ENCODE measurements at places on chromosomes 3 and 15. TPM values are rescaled to one million over a fixed set of nuclear protein-coding genes. Genes with fewer than 3 reads are reported as not detected.

GRCh38 chr15:90960298-90961091 is 5.8 kb downstream of the RCCD1 start:
- DNase-seq, result no peak

DNA sequence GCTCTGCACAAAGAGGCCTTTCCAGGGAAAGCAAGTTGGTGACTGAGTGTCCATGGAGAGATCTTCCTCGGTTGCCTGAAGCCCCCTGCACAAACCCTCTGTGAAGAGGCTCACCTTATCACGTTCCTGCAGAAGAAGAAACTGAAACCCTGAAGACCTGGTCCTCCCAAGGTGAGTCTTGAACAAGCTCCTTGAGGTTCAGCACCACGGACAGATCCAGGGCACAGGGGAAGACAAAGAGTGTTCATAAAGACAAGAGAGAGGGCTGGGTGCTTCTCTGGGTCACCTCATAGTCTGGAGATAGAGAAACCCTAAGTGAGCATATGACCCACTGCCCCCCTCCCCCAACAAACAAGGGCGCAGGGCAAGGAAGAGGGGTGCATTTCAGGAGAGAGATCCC is 21.7 kb upstream of the TBC1D21 start:
- no peak for DNase-seq

GRCh38 chr3:171457607-171458061 is 2.6 kb downstream of the TNIK start:
- DNase-seq, result no peak

Gene EEF1AKMT4
- 0.82 TPM for total RNA-seq

DNA sequence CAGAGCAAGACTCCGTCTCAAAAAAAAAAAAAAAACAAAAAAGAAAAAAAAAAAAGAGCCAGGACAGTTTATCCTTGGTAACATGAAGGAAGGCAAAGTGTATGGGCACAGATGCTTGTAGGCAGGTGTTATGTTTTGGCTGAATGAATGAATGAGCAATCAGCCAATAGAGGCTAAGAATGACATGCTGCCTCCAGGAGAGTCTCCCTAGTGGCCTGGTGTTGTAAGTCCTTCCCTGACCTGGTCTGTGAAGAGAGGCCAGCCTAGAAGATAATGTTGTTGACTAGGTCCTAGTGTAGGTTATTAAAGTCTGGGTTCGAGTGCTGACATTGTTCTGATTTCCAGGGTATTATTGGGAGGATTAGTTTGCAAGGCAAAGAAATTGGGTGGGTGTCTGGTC is 24.9 kb downstream of the GYG1 start:
- DNase-seq, result no peak

Gene CCDC9B
- 0.41 TPM for total RNA-seq

Gene GHSR
- total RNA-seq, result 0.82 TPM

GRCh38 chr3:107897471-107898061 is 193.3 kb downstream of the CD47 start:
- no peak for DNase-seq

Gene SCAANT1
- not detected for total RNA-seq

DNA sequence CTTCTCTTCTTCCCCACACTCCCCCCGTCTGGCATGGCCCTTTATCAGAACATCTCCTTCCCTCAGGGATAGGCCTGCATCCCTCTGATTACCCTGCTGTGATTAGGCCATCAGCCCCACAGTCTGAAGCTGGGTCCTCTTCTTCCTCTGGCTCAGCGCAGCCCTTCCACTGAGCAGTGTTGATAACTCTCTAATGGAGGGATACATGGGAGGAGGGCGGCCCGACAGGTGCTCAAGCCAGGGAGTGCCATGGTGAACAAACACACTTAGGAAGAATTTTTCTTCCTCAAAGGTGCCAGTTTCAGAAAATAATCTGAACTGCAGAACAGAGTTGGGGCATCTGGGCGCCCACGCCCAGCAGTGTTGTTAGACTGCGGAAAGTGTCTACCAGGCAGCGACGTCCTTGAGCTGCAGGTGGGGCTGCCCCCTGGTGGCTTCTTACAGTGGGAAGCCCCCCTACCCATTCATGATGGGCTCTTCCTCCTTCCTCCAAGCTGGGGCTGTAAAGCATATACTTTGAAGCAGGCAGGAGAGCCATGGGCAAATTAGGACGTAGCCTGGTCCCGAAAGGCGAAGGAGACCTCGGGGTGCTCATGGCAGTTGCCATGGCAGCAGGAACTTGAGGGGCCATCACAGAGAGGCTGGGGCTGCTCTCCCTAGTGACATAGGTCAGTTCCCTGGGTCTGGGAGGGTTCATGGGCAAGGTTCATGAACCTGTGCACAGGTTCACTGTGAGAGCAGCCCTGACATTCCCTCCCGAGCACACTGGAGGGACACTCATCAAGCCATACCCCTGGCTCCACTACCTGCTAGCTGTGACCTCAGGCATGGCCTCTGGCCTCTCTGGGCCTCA is 33.2 kb upstream of the NR2C2 start:
- DNase-seq, result no peak

- DNase-seq, result peak; percentile 17
These were observed 155.4 kb upstream of the GOLGA6L4 start for GRCh38 chr15:84079885-84080777.

Gene CHRD
- total RNA-seq, result 2.0 TPM

DNA sequence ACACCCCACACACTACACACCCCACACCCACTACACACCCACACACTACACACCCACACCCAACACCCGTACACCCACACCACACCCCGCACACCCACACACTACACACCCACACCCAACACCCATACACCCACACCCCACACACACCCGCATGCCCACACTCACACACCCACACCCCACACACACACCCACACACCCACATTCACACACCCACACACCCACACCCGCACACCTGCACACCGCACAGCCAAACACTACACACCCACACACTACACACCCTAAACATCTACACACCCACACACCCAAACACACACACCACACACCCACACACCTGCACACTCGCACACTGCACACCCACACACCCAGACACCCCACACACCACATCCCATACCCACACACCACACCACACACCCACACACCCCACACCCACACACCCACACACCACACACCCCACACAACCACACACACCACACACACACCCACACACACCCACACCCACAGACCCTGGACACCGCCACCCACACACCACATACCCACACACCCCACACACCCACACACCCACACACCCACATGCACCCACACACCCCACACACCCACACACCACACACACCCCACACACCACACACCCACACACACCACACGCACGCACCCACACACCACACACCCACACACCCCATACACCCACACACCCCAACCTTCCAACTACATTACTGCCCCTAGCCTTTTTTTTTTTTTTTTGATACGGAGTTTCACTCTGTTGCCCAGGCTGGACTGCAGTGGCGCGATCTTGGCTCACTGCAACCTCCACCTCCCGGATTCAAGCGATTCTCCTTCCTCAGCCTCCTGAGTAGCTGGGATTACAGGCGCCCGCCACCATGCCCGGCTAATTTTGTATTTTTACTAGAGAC is 16.9 kb downstream of the CEP19 start:
- no peak for DNase-seq

DNA sequence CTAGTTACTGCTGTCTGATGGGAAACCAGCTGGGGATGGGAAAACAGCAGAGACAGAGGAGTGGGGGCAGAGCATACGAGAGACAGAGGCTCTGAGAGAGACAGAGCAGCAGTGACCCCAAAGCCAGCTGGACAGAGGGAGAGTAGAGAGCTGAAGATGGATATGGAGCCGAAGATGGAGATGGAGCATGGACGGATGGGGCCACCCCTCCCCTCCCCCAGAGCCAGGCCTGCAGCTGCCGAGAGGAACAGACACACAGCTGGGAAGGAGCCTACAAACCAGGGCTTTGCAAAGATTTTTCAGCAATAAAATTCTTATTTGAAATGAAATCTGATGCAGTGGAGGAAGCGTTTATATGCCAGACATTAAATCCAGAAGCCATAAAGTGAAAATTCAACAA is 167.6 kb upstream of the LINGO1 start:
- DNase-seq, result no peak

DNA sequence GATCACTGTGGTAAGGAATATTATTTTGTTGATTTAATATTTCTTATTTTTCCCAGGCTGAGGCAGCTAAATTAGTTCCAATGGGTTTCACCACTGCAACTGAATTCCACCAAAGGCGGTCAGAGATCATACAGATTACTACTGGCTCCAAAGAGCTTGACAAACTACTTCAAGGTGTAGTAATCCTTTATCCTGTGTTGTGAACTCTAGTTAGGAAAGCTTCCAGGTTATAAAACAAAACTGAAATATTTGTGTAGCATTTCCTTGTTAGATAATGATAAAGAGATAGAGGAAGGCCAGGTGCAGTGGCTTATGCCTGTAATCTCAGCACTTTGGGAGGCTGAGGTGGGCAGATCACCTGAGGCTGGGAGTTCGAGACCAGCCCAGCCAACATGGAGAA is 11.1 kb downstream of the RAD51 start:
- no peak for DNase-seq

Gene KNG1
- total RNA-seq, result not detected

- DNase-seq, result no peak
These were observed 343.9 kb downstream of the ZBTB20 start for GRCh38 chr3:114803042-114803695.

Gene TMOD2
- total RNA-seq, result 198 TPM

Gene MCF2L2
- 42.0 TPM for total RNA-seq

- no peak for DNase-seq
These were observed 3.5 kb downstream of the SEMA5B start for GRCh38 chr3:123024056-123024455.

Gene PP2D1
- not detected for total RNA-seq

DNA sequence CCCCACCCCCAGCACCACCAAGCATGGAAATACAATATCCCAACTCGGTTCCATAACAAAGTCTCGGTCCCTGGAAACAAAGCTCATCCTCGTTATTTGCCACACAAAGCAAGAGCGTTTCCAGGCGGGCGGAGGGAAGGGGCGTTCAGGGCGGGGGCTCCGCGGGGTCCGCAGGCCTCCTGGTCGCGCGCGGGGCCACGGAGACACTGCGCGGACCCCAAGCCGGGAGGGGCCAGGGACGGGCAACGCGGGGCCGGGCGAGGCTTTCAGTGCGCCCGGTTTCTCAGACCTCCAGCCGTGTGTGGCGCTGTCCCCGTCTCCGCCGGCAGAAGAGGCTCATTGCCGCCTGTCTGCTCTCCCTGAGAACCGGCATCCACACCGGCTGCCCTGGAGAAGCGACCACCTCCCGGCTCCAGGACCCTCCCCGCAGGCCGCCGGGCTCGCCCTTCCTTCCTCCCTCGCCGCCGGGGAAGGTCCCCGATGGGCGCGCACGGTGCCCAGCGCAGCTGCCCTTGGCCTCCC is 329.0 kb downstream of the OCA2 start:
- no peak for DNase-seq

GRCh38 chr15:57255751-57256341 is 120.5 kb upstream of the CGNL1 start:
- no peak for DNase-seq

GRCh38 chr3:17820704-17821103 is 78.3 kb upstream of the TBC1D5 start:
- no peak for DNase-seq

- no peak for DNase-seq
These were observed 96.1 kb downstream of the STAC start for GRCh38 chr3:36476286-36476942.

Gene CSK
- 26.5 TPM for total RNA-seq

DNA sequence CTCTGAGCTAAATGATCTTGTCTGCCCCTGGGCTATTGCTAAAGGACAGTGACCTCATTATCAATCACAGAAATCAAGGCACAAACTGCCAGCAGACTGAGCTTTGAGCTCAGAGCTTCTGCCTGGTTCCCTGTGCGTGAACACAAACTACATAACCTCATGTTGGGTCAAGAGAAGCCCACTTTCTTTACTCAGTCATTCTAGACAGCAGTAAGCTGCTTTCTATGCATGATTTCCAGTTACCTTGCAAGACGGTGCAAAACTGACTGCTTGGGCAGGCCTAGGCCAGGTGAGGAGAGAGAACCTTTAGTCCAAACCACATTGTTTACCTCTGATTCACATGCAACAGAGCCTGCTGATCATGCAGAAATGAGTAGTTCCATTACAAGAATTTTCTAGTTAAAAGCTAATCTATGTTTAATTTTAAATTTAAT is 75.1 kb downstream of the ARRDC4 start:
- DNase-seq, result no peak

- no peak for DNase-seq
These were observed 17.6 kb downstream of the GALK2 start for GRCh38 chr15:49187549-49188245.
